ENCODE measurements at places on chromosomes 1 and 21.

DNA sequence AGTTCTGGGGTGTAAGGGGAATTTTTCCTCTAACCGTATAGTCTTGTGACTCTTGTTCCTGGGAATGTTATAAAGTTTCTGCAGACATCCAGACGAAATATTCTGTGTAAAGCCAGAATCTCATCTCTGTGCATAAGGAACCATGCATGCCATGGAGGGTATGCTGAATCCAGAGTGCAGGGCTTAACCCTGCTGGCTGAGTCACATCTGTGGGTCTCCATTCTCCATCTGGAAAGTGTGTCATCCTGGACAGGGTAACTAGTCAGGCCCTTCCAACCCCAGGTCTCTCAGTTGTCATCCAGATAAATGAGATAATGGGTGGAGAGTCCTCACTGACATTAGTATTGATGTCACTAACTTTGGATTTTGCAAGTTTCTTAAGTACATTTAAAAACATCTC is 48.8 kb downstream of the ATP5PO start:
- no peak for DNase-seq

- peak; percentile 62 for DNase-seq
Observed at GRCh38 chr21:25370311-25370744, 237.0 kb downstream of the MRPL39 start.

GRCh38 chr21:29302359-29302875 is 3.7 kb downstream of the BACH1 start:
- no peak for DNase-seq

- DNase-seq = no peak
Observed at GRCh38 chr1:86987446-86987845, 73.0 kb downstream of the HS2ST1 start.

- DNase-seq = no peak
Observed at GRCh38 chr21:36852293-36852692, 114.2 kb downstream of the HLCS start.

- no peak for DNase-seq
Observed at GRCh38 chr21:33733601-33734000, 91.3 kb downstream of the ITSN1 start.

DNA sequence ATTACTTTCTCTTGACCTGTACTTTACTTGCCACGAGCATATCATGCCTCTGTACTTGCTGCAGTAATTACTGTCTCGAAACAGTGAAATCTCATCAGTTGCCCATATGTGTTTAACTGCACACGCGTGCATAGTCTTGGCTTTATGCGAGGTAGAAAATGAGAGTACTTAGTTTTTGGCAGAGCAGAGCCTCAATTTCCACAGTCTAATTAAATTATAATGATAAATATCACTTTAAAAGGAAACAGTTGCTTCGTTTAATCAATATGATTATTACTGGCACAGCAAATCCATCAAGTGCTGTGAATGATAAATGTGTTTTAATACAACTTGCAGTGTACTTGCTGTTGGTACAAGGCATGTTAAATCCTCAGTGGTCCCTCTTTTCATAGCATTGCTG is 47.6 kb downstream of the ADARB1 start:
- no peak for DNase-seq

DNA sequence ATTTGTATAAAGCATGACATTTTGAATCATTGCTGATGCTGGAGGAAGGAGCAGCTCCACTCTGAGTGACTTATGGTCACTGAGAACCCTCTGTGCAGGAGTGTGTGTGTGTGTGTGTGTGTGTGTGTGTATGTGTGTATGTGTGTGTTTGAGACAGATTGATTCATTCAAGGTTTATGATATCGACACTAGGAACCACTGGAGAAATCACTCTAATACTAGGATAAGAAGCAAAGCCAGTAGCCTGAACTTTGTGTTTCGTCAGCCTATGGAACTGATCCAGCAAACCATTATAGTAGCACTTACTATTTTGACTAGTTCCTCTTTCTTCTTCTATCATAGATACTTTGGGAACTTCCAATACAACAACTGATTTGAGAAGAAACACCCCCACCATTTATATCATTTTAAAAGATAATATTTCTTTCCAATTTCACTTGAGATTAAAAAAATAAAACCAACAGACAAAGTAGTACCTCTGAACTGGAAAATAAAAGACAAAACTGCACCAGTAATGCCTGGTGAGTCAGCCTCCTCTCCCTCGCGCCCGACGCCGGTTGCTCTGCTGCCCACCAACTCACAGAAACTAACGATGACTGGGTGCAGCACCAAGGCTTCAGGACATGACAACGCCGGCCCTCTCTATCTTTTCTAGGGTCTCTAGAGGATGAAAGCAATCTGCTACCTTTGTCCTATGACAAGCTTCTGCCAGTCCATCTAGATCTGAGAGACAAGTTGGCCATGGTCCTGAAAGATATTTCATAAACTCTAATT is 20.9 kb downstream of the SLAMF1 start:
- DNase-seq = peak; percentile 87

GRCh38 chr1:17016317-17016661 is 4.6 kb upstream of the ATP13A2 start:
- DNase-seq = no peak

DNA sequence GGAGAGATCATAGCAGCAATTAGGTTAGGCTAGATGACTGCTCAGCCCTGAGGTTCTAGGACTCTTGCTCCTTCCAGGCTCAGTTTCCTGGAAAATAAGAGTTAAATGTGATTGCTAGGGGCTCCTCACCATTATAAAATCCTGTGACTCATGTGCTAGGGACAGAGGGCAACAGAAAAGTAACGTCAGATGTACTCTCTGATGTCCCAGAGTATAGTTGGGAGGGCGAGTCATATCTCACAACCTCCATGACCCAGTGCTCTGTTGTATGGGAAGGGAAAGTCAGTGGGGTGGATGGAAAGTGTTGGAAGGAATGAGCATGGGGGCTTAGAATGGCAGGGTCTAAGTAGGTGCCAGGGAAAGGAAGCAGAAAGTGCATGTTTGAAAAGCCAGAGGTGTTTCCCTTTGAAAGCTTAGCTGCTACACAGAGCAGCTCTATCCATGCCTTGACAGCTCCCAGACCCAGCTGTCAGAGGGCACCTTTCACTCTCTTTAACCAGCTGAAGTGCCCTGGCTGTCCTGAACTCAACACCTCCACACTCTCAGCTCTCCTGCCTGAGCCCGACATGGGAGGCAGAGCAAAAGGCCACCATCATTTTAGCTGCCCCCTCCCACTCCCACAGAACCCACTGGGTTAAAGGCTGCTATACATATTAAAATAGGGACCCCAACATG is 11.6 kb downstream of the GJA5 start:
- no peak for DNase-seq

GRCh38 chr21:25572861-25573310 is 34.4 kb downstream of the MRPL39 start:
- no peak for DNase-seq

DNA sequence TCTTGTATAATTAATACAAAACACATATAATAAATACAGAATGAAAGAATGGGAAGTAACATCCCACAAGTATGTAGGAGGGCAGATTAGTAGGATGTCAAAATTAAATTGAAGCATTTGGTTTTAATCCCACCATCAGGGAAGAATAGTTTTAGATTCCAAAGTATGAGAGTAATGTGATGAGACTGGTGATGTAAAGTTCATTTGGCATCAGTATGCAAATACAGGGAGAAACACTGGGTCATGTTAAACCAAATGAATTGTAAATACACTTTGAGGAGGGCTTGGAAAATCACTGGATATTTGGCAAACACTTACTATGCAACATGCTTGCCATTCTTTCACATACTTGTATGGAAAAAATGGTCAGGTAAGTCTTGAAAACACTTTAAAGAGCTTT is 358.8 kb downstream of the DPYD start:
- no peak for DNase-seq

- no peak for DNase-seq
Observed at GRCh38 chr1:22711591-22712501, 1.2 kb downstream of the EPHB2 start.

- no peak for DNase-seq
Observed at GRCh38 chr21:32367158-32367557, 25.7 kb downstream of the URB1 start.

DNA sequence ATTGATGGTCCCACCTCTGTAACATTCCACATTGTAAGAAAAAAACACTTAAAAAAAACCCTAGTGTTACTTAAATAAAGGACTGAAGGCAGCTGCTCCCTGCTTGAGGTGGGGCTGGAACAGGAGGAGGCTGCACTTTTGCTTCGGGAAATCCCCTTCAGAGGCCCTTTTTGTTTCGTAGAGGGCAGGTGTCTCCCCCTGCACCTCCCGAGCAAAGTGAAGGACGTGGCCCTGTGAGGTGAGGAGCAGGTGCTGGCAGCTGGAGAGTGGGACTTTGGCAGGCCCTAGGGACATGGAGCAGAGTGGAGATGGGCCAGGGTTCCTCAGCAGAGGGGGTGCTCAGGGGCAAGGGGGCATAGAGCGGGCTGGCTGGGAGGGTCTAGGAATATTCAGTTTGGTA is 33.4 kb upstream of the WNT4 start:
- DNase-seq = peak; percentile 66

DNA sequence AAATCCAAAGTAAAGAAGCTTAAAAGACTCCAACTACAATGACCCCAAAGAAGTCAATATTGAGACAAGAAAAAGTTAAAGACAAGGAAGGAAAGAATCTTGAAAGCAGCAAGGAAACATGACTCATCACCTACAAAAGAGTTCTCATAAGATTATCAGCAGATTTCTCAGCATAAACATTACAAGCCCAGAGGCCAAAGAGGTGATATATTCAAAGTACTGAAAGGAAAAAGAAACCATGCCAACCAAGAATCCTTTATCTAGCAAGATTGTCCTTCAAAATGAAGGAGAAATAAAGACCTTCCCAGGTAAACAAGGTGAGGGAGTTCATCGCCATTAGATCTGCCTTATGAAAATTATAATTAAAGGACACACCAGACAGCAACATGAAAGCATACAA is 49.8 kb downstream of the CSMD2 start:
- no peak for DNase-seq

DNA sequence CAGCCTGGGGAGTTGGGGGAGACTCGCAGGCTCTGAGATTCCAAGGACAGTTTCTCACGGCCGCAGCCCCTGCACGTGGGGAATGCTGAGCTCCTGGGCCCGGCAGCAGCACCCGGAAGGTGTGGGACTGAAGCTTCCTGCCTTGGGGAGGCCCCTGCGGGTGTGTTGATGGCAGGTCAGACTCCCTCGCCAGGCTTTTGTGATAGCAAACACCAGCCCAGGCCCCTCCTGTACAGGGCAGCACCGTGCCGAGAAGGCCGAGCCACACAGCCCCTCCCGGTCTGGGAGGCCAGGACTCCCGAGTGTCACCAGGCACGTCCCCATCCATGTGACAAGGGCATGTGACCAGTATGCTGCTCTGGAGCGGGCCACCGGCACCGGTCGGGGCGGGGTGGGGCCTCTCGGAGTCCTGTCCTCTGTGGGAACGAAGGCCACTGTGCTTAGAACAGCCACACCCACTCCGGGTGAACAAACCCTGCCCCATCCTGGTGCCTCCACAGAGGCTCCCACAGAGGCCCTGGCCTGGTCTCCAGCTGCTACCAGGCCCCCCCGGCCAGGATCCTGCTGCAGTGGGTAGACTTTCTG is 31.1 kb upstream of the ARHGEF16 start:
- DNase-seq = no peak

DNA sequence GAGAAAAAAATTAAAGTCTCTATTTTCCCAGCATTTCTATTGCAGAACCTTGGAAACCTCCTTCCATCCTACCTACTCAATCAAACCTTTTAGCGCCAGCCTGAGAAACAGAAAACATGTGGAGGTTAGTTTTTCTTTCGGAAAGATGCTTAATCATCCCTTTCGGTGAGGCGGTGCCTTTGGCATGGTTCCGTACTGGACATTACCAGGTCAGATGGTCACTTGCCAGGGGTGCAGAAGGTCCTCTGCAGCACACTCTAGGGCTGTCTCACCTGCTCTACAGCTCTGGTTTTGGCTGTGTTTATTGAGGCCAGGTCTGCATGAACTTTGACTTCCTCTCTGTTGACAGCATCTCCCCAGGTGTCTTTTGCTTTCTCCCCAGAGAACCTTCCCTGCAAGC is 121.5 kb downstream of the PLD5 start:
- no peak for DNase-seq

- no peak for DNase-seq
Observed at GRCh38 chr21:26843933-26844257, 1.3 kb downstream of the ADAMTS1 start.

- no peak for DNase-seq
Observed at GRCh38 chr1:170864238-170864637, 71.1 kb upstream of the MROH9 start.

DNA sequence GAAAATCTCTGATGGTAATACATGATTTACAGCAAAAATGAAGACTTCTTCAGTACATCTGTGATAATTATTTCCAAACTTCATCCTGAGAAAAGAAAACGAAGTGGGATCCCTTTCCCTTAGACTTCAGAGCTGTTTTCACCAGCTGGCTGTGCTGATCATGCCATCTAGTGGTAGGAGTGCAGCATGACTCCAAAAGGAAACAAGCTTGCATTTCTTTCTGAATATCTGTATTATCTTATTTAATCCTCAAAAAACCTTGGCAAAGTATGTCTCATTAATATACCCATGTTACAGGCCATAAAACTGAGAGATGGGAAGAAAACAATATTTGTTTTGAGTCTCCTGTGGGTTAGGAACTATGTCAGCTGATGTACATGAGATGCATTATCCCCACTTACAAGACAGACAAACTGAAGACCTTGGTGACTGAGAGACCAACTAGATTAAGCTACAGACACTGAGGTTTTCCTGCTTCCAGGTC is 9.8 kb upstream of the GJA8 start:
- peak; percentile 51 for DNase-seq

DNA sequence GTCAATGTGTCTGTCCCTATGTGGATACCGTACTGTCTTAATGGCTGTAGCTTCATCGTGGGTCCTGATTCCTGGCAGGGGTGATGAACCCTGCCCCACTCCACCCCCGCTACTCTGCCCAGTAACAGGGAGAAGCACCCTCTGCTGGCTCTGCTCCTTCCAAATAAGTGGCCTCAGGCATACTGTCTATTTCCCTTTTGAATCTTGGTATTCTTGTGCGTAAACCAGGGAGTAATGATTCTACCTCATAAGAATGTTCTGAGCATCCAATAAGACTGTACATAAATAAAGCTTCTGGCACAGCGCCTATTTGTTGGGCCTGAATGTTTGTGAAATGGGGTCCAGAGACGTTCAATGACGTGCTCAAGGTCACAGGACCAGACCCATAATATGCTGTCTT is 35.2 kb upstream of the CTPS1 start:
- DNase-seq = no peak

DNA sequence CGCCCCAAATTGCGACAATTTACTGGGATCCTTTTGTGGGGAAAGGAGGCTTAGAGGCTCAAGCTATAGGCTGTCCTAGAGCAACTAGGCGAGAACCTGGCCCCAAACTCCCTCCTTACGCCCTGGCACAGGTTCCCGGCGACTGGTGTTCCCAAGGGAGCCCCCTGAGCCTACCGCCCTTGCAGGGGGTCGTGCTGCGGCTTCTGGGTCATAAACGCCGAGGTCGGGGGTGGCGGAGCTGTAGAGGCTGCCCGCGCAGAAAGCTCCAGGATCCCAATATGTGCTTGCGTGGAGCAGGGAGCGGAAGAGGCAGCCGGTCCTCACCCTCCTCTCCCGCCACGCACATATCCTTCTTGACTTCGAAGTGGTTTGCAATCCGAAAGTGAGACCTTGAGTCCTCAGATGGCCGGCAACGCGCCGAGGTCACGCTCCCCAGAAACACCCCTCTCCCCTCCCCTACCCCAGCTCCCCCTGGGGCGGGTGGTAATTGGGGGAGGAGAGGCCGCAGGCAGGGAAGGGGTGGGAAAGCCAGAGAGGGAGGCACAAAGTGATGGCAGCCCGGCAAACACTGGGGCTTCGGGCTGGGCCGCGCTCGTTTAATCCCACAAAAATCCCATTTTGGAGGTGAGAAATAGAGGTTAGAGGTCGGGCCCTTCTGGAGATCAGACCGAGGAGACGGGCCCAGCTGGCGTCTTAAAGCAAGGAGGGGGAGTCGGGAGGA is 6.2 kb downstream of the SIM2 start:
- no peak for DNase-seq

Data from activated CD4-positive, alpha-beta T cell treated with anti-CD3 and anti-CD28 coated beads for 36 hours (primary cell).